Sigmoid colon (tissue), 7 donors: ENCODE measurements at places on chromosomes 4 and X. TPM values are rescaled to one million over a fixed set of nuclear protein-coding genes. Genes with fewer than 3 reads are reported as not detected.

- peak; percentile 78 for DNase-seq
These were observed 1.4 kb downstream of the PLXNB3 start for GRCh38 chrX:153765138-153766079.

DNA sequence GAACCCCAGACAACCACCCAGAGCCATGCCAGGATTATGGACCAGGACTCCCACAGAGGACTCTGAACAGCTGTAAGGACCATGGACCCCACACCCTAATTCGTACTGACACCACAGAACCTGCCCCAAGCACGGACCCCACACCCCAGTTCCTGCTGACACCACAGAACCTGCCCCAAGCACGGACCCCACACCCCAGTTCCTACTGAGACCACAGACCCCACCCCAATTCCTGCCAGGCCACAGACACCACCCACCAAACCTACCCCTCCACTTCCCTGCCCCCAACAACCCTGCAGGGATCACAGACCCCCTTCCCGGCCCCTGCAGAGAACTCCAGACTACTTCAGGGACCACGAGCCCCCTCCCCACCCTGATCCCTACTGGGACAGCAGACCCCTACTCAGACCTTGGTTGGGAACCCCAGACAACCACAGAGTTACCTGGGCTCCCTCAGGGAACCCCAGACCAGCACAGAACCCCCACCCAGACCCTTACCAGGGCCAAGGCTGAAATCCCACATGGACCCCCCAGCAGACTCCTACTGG lies 1.4 kb upstream of the DHRSX start:
- peak; percentile 54 for DNase-seq

GRCh38 chr4:118281611-118282442 lies 71.0 kb downstream of the PRSS12 start:
- DNase-seq: no peak

DNA sequence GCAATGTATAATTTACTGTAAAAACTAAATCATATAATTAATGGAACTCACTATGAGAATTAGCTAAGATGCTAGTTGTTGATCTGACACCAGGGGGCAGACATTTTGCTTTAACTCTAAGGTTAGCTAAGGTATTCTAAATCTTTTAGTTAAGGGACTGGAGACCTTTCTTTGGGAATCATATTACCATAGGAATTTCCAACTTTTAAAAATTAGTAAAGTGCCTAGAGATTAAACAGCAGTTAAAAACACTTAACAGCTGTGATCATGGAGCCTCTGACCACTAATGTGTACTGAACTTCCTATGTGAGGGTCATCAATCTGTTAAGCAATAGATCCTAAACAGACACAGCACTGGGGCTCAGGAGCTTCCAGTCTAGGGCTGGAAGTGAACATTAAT lies 226.6 kb downstream of the NSUN7 start:
- no peak for DNase-seq

GRIA3 gene
- total RNA-seq: 1.1 TPM

QRFPR gene
- total RNA-seq: not detected

DNA sequence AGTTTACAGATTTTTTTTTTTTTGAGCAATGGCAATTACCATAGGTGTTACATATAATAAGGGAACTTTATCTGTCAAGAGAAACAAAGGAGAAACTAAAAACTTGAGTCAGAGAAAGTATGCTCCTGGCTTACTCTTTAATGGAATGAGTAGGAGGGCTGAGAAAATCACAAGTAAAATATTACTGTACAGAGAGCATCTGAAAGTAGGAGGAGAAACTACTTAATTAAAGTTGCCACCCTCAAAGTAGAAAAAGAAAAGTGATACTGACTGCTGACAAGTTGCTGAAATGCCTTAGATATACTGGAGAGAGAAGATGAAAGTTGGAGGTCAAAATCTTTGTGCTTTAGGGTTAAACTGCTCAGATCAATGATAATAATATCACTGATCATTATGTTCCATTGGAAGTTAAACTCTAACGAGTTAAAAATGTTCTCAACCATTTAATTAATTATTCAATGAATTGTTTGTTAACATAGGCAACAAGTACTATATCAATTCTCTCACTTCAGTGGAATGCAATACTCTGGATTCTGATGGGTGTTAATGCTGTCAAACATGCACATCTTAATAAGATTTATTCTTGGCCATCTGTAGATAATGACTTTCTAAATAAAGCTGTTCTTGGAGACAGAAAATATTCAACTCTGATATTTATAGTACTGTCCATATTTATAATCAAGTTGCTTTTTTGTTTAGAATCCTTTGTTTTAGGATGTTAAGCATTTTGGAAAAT lies 61.2 kb upstream of the CAMK2D start:
- DNase-seq: no peak

DNA sequence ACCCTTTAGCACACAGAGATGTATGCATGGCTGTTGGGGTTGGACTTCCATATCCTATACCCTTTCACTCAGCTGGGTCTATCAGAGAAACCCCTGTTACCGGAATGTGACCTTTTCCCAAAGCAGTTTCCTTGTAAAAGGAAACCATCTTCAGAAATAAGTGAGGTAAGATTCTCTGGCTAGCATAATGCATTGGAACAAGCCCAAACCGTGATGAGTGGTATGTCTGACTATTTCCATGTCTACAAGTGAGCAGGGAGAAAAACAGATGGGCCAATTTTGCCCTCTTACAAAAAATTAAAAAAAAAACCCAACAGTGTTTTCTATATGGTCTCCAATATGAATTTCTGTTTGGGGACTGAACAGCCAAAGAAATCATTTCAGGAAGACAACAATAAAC lies 283.9 kb downstream of the SMARCA1 start:
- DNase-seq: no peak

DNA sequence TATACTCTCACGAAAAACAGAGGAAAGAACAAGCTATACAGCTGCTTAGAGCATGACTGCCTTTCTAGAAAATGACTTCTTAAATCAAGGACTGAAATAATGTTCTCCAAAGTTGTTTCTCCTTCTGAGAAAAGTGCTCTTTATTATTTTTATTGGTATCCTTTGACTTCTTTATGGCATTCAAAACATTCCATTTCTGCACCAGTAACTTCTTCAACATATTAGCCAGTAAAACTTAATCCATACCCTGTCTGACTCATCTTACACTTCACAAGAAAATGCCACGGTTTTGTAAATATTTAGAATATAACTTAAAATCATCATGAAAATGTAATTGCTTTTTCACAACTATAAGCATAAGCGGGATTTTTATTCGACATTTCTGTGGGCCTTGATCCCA lies 180.4 kb downstream of the NR3C2 start:
- DNase-seq: no peak

DNA sequence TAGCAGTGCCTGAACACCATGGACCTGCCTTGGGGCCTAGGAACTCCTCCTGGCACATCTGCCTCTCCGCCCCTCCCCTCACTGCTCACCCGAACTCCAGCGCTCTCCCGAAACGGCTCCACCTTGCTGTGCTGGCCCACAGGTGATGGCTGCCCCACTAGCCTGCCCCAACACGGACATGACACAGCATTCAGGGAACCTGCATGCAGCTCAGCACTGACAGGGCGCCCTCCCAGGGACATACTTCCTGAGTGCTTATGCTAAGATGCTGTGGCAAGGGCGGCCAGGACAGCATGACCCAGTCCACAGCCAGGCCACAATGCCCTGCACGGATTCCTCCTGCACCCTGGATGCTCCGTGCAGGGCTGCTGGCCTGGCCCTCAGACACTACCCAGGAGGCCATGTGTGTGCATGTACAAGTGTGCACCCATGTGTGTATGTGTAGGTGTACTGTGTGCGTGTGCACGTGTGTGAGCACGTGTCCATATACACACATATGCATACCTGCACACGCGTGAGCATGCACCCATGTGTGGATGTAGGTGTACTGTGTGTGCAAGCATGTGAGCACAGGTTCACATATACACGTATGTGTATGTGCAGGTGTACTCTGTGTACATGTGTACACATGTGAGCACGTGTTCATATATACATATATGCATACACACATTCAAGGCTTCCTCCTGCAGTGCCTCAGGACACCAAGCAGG lies 6.0 kb downstream of the TMEM271 start:
- DNase-seq: no peak

CFAP47 gene
- not detected for total RNA-seq

DNA sequence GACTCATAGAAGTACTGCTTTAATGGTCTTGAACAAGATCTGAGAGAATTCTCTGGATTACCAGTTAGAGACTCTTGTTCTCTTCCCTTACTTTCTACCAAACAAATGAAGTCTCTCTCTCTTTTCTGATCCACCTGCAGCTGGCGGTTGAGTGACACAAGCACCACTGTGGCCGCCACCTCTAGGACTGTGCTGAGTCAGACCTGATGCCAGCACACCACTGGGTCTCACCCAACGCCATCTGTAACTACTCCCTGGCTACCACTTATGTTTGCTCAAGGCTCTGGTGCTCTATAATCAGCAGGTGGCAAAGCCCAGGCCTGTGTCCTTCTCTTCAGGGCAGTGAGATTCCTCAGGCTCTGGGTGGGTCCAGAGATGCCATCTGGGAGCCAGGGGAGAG lies 1173.5 kb downstream of the RPA4 start:
- DNase-seq: no peak

- no peak for DNase-seq
These were observed 1537.0 kb downstream of the C4orf33 start for GRCh38 chr4:130632731-130633604.

LEF1 gene
- 3.3 TPM for total RNA-seq

CPLX1 gene
- total RNA-seq: 0.49 TPM

- no peak for DNase-seq
These were observed 360.0 kb downstream of the CHIC1 start for GRCh38 chrX:73922856-73923455.

SUPT20HL1 gene
- 0.16 TPM for total RNA-seq

DNA sequence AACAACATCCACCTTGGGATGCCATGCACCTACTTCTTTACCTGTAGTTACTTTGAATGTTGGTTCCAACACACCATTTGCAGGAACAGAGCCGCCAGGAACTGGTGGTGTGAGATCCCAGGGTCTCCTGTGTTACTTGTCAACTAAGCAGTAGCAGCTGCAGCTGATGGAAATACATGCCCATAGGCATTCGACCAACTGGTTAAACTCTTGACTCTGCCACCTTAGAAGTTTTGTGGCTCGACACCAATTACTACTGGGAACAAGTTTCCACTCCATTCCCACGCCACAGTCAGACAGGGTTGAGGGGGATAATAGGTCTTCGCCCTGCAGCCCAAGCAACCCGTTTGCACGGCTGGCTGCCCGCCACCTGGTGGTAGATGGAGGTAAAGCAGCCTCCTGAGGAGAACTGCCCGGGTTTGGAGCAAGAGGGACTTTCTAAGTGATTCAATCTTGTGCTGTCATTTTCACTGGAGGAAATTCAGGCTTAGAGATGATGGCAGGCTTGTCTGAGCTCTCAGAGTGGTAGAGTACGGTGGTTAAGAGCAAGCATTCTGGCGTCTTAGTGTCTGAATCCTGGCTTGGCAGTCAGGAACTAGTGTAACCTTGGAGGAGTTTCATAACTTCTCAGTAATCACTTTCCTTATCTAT lies 119.1 kb upstream of the TRIM2 start:
- peak; percentile 84 for DNase-seq

GRCh38 chr4:71254451-71255012 lies 84.3 kb upstream of the SLC4A4 start:
- DNase-seq: no peak

DNA sequence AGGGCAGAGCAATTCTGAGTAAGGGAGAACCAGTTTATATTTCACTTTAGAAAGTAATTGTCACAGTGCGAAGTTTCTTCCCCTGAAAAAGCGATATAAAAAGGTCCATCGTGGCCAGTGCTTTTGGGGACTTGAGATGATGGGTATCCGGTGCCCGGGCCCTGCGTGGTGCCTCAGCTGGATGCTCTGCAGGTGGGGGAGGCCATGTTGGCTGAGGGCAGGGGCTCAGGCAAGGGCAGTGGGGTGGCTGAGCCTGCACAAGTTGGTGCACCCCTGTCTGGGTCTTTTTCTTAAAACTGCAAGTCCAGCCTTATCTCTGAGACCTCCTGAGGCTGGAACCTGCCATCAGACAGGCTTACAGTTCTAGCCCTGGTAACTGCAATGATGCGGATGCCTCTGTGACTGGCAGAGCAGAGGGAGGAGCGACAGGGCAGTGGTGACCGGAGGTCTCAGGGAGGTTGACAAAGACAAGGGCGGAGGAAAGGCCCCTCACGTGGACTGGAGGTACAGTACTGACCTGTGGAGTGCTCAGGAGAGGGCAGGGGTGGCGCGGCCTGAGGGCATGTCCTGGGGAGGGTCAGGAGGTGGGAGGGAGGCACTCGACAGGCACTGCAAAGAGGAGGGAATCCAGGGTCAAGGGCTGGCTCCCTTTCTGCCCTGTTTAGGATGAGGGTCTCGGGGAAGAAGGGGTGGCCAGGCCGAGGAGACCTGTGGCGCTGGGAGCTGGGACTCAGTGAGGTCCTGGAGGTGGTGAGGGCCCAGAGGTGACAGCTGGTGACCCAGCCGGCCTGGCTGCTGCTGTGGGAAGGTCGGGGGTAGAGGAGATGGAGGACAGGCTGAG lies 1.8 kb downstream of the RGS12 start:
- DNase-seq: no peak

ODAPH gene
- total RNA-seq: not detected

DNA sequence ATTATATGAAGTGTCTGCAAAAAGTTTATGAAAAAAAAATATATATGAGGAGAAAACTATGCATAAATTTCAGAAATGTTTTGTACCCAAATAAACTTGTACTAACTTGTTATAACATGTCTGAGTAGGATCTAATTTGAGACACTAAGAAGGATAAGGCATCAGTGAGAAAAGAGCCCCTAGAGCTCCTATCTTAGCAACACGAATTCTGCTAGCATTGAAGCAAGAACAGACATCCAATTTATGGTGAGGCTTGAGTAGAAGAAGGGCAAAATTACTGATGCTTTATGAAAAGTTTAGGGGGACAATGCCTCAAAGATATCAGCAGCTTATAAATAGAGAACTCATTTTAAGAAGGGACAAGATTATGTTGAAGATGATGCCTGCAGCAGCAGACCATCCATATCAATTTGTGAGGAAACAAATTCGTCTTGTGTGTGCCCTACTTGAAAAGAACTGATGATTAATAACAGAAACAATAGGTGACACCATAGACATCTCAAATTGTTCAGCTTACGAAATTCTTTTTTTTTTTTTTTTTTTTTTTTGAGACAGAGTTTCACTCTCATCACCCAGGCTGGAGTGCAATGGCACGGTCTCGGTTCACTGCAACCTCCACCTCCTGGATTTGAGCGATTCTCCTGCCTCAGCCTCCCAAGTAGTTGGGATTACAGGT lies 35.7 kb upstream of the ADAM29 start:
- no peak for DNase-seq

SHISA3 gene
- total RNA-seq: 13.9 TPM
